ENCODE measurements at places on chromosomes 13 and 19.

- no peak for DNase-seq
These were observed 29.6 kb downstream of the PAK4 start for GRCh38 chr19:39155114-39155700.

DNA sequence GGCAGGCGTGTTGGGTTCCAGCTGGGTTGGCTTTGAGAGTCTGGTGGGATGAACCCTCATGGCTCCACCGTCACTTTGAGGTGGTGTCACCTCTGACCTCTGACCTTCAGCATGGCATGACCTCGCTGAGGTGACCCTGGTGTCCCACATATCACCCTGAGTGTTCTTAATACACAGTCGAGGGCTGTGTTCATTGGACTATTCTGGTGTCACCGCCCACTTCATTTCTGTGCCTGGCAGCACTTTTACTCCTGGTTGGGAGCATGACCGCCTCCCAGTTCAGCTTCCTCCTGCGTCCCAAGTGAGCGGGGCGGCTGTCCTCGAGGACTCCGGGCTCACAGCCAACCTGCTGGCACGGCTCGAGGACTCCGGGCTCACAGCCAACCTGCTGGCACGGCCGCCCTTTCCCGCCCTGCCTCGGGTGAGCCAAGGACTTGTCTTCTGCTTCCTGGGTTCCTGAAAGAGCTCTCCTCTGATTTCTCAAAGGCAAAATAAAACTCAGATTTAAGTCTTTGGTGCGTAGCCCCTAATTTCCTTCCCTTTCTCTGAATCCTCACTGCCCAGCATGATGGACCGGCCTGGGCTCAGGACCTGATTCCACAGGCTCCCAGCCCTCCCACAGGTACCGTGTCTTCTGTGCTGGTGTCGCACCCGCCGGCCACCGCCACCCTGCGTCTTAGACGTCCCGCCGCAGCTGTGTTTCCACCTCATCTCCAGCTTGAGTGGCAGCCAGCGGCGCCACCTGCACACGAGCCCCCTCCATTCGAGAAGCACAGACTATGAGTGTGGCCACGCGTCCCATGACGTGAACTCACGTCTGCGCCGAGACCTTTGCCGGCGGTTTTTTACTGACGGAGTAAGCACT, 10.4 kb downstream of the ATP4B start:
- DNase-seq = no peak

DNA sequence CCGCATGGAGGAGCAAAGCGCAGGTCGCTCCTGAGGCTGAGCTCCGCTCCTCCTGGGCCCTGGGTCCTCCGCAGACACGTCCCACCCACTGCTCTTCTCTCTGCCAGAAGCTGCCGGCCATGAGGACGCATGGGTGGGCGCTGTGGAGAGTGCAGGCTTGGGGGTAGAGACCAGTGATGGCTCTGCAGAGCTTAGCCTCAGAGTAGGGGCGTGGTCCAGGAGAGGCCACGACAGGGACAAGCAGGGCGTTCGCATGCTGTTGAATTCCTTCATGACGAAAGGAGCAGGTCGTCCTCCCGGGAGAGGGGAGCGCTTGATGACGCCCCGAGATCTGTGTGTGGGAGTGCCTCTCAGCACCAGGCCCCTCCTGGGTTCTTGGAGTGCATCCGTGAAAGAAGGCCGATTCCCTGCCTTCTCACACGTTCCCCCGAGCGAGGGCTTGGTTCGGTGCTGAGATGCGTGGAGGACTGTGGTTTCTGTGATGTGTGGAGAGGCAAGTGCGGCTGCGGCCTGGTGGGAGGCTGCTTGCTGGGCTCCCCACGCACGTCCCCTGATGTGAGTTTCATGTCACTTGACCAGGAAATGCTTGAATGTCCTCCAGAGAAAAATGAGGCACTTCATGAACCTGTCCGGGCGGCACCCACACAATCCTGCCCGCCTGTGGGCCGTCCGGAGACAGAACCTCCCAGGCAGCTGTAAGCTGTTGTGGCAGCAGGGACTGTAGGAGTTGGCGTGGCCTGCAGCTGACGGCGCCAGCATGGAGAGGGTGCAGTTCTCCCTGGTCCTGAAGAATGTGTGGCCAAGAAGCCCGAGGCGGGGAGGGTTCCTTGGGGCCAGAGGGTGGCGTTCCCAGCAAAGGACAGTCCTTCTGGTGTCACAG, 4.5 kb downstream of the SF3A2 start:
- DNase-seq = no peak

DNA sequence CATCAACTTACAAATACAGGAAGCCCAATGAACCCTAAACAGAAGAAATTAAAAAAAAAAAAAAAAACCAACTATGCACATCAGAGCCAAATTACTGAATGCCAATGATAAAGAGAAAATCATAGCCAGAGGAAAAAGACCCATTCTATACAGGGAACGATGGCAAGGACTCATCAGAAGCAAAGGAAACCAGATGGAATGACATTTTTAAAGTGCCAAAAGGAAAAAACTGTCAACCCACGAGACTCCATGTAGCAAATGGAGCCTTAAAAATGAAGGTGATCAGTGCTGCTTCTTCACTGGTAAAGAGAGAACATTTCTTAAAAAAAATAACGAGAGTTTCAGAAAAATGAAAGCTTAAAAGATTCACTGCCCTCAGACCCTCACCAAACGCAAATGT, 18.3 kb downstream of the PCID2 start:
- no peak for DNase-seq

GRCh38 chr19:18883526-18884304, 12.2 kb downstream of the CERS1 start:
- no peak for DNase-seq

DNA sequence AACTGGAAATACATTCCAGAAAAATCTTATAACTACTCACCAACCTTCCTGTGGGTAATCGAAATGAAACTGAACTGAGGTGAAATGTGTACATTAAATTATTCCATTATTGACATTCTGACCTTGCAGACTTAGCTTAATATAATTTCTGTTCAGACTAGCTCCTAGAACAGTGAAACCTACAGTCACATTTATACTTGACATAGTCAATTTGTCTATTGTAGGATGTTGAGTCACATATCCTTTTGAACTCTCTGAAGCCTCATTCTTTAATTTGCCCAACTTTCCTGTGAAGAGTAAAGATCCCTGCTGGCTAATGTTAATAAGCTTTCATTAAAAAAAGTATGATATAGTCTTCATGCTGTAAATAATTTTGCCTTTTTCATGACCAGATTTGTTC, 92.0 kb upstream of the SCEL start:
- no peak for DNase-seq

- DNase-seq = no peak
These were observed 51.3 kb upstream of the GAS6 start for GRCh38 chr13:113915012-113915763.

DNA sequence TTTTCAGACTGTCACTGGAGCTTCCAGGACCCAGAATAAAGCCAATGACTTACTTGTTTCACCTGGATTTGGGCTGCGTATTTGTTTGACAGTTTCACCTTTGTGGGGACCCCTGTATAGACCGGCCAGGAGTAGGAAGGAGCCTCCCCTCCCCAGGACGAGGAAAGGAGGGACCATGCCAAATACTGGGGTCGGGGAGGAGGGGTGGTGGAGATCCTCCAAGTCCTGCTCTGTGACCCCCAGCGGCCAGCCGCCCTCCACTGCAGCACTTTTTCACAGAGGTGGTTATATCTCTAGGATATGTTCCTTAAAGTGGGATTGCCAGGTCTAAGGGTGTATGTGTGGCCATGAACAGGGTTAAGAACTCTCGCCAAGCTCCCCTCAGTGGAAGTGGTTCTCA, 25.7 kb upstream of the ZNF492 start:
- DNase-seq = no peak

DNA sequence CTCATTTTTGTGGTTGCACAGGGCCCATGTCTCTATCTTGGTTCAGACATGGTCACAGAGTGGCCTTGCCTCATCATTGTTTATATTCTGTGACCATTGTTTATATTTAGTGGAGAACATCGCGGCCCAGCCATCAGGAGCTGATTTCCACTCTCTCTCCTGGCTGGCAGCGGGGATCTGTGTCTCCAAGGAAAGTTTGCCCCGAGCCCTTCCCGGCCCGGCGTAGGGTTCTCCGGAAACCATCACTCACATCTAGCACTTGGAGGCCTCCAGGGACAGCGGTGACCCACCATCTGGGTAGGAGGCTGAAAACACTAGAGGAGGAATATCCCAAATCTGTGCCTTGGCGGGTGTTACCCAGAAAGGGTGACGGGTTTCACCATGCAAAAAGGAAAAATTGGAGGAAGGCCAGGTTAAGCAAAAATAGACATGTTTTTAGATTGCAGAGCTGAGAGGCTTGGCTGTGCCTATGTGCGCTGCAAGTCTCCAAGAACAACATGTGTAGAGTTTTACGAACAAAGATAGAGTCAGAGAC, 726 bp upstream of the ZNF358 start:
- DNase-seq = no peak

DNA sequence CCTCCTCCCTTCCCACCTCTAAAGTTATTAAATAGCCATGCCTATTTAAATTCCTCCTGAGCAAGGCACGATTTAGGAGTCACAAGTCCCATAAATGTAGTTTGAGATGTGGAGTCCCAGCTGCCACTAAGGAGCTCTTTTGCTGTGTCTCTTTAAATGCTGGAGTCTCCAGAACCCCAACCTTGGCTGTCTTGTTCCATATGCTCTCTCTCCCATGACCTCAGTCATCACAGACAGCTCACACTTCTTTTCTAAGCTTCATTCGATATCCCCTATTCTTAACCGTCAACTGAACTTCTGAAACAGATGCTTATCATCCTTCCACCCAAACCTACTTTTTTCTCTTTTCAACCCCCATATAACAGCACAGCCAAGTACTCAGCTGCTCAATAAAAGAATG, 197.1 kb downstream of the VWA8 start:
- DNase-seq = peak; percentile 66

DNA sequence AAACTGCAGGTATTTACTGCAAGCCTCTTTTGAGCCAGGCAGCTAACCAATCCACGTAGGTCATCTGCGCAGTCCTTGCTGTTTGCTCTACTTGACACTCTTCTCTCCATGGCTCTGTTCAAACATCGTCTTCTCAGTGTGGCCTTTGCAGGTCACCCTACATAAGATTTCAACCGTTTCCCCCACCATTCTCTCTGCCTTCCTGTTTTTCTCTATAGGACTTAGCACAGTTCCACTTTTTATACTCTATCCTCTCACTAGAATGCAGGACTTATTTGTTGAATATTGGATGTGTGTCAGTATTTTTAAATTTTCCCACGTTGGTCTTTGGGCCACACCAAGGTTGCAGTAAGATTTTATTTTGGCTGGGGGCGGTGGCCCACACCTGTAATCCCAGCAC, 1.7 kb upstream of the FBXW9 start:
- no peak for DNase-seq

GRCh38 chr19:5222178-5222577, 118.4 kb downstream of the PTPRS start:
- no peak for DNase-seq

DNA sequence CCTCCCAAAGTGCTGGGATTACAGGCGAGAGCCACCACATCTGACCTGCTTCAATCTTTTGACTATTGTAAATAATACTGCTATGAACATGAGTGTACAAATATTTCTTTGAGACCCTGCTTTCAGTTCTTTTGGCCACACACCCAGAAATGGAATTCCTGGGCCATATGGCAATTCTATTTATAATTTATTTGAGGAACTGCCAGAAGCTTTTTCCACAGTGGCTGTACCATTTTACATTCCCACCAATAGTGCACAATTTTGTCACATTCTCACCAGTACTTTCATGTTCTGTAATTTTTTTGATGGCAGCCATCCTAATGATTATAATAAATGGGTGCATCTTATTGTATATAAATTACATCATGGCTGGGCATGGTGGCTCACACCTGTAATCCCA, 13.7 kb upstream of the FCER2 start:
- DNase-seq = no peak

DNA sequence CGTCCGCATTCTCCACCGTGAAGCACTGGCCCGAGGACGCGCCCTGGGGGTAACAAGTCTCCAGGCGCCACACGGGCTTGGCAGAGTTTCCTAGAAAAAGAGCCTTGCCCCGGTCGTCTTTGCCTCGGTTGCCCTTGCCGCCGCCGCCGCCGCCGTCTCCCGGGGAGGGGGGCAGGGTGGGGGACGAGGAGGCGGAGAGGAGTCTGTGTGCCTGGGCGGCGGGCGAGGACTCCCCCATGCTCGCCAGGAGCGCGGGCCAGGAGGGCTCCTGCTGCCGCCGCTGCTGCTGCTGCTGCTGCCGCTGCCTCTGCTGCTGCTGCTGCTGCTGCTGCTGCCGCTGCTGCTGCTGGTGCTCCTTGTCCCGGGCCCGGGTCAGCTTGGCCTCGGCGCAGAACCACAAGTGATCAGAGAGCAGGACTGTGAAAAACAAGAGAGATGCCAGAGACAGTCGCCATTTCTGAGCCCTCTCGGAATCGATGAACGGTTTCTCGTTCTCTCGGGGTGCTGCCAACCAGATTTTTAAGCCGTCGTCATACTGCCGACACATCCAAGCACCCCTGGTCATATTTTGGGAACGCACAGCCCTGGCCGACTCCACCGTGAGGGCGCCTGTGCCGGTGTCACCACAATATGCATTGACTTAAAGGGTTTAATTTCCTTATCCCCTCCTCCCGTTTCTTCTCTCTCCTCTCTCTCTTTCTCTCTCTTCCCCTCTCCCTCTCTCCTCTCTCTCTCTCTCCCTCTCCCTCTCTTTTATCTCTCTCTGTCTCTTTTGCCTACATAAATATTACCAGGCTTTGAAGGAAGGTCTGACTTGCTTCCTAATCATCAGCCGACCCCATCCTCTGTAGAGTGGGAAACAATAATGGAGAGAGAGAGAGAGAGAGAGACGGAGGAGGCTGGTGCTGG, 349.1 kb downstream of the LIG4 start:
- no peak for DNase-seq

- no peak for DNase-seq
These were observed 54.3 kb downstream of the GARRE1 start for GRCh38 chr19:34308381-34309367.

GRCh38 chr19:40229484-40229883, 3.0 kb upstream of the CCNP start:
- no peak for DNase-seq

- DNase-seq = no peak
These were observed 22.1 kb downstream of the SPART start for GRCh38 chr13:36323951-36324566.

GRCh38 chr19:51903192-51903591, 1.6 kb downstream of the ZNF649 start:
- no peak for DNase-seq

GRCh38 chr19:4369888-4370260, 26.5 kb downstream of the MPND start:
- DNase-seq = no peak

GRCh38 chr19:18494267-18494607, 27.6 kb downstream of the ELL start:
- DNase-seq = no peak

DNA sequence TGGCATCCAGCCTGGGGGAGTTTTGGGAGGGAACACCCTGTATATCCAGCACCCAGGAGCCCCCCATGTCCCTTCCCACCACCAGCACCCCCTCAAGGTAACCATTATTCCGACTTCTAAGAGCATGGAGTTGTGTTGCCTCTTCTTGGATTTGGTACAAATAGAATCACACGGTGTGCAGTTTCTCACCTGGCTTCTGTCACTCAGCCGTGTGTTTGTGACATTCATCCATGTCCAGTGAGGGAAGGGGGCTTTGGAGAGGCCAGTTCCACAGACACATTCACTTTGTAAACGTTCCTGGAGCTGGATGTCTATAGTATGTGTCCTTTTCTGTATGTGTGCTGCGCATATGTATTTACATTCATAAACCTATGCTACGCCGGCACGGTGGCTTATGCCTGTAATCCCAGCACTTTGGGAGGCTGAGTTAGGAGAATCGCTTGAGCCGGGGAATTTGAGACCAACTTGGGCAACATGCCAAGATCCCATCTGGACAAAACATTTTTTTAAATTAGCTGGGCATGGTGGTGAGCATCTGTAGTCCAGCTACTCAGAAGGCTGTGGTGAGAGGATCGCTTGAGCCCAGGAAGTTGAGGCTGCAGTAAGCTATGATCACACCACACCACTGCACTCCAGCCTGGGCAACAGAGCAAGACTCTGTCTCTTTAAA, 36.6 kb downstream of the MYH14 start:
- no peak for DNase-seq

Measured in OCI-M1 (cell line).